GM23248 (cell line): ENCODE measurements at places on chromosomes 12 and 14. TPM values are rescaled to one million over a fixed set of nuclear protein-coding genes. Genes with fewer than 3 reads are reported as not detected.

- no peaks in the 10 kb centered on the region for H3K36me3 ChIP-seq
- H3K4me1 ChIP-seq = peaks cover 55% of the 10 kb centered on the region
- H3K4me3 ChIP-seq = peak overlapping the region; percentile 42
- DNase-seq = peak; percentile 96
- no peaks in the 10 kb centered on the region for H3K27me3 ChIP-seq
- H3K27ac ChIP-seq = peak overlapping the region; percentile 39
These were observed 44.0 kb upstream of the LRTM2 start for GRCh38 chr12:1776170-1776921.

DNA sequence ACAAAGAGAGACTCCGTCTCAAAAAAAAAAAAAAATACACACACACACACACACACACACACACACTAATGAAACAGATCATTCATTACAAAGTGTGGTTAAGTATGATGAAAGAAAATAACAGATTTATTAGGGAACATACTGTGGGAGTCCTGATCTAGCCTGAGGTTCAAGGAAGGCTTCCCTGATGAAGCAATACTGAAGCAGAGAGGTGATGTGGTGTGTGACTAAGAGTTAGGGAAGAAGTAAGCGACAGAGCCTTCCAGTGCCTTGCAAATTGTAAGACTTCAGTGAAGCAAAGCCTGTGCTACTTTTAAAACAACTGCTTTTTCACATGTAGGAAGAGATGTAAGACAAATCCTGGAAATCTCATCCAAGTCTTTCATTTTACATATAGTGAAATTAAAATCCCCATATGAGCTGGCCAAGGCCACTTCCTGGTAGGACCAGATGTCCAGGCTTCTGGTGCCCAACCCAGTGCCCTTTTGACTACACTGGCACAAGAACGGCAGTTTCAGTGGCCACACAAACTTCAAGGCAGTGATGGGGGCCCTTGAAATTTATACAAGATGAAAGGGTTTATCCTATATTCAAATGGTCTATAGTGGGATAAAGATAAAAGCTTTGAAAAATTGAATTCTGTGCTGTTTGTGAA is 86.2 kb downstream of the STON2 start:
- H3K27me3 ChIP-seq = 0 out of 2 replicates have a peak, but pooled peaks cover 9% of the 10 kb centered on the region
- H3K4me1 ChIP-seq = no peaks in the 10 kb centered on the region
- no peaks in the 10 kb centered on the region for H3K36me3 ChIP-seq
- no peak for DNase-seq
- H3K27ac ChIP-seq = no peak overlapping the region
- H3K4me3 ChIP-seq = no peak overlapping the region

- peak overlapping the region; percentile 72 for H3K4me3 ChIP-seq
- peaks cover 18% of the 10 kb centered on the region for H3K27me3 ChIP-seq
- no peak overlapping the region for H3K27ac ChIP-seq
- H3K4me1 ChIP-seq = no peaks in the 10 kb centered on the region
- peak; percentile 89 for DNase-seq
These were observed 5.5 kb downstream of the AQP5 start for GRCh38 chr12:49967042-49967776.

- H3K4me3 ChIP-seq = no peak overlapping the region
- no peak for DNase-seq
- H3K4me1 ChIP-seq = peaks cover 12% of the 10 kb centered on the region
- no peaks in the 10 kb centered on the region for H3K36me3 ChIP-seq
These were observed 12.4 kb downstream of the ANKRD9 start for GRCh38 chr14:102496958-102497744.

GRCh38 chr12:125755512-125755911 is 690.3 kb downstream of the AACS start:
- H3K27ac ChIP-seq = no peak overlapping the region
- no peaks in the 10 kb centered on the region for H3K36me3 ChIP-seq
- DNase-seq = no peak
- no peaks in the 10 kb centered on the region for H3K27me3 ChIP-seq
- H3K4me3 ChIP-seq = no peak overlapping the region
- no peaks in the 10 kb centered on the region for H3K4me1 ChIP-seq

- H3K4me3 ChIP-seq = no peak overlapping the region
- 0 out of 2 replicates have a peak, but pooled peaks cover 21% of the 10 kb centered on the region for H3K27me3 ChIP-seq
- H3K36me3 ChIP-seq = no peaks in the 10 kb centered on the region
- H3K4me1 ChIP-seq = no peaks in the 10 kb centered on the region
These were observed 331 bp downstream of the NCKAP1L start for GRCh38 chr12:54497883-54498282.

- no peak overlapping the region for H3K4me3 ChIP-seq
- H3K36me3 ChIP-seq = no peaks in the 10 kb centered on the region
- H3K27ac ChIP-seq = no peak overlapping the region
- H3K4me1 ChIP-seq = no peaks in the 10 kb centered on the region
These were observed 152.2 kb upstream of the OR4E1 start for GRCh38 chr14:21825845-21826244.

Gene OASL
- 0.54 TPM in 1 of 2 replicates, not detected in the other for total RNA-seq

Gene MGAT4C
- not detected in 2 replicates for total RNA-seq

Gene ATG101
- 113 and 139 TPM in 2 replicates for total RNA-seq
